ENCODE measurements at places on chromosomes 3 and 15.

DNA sequence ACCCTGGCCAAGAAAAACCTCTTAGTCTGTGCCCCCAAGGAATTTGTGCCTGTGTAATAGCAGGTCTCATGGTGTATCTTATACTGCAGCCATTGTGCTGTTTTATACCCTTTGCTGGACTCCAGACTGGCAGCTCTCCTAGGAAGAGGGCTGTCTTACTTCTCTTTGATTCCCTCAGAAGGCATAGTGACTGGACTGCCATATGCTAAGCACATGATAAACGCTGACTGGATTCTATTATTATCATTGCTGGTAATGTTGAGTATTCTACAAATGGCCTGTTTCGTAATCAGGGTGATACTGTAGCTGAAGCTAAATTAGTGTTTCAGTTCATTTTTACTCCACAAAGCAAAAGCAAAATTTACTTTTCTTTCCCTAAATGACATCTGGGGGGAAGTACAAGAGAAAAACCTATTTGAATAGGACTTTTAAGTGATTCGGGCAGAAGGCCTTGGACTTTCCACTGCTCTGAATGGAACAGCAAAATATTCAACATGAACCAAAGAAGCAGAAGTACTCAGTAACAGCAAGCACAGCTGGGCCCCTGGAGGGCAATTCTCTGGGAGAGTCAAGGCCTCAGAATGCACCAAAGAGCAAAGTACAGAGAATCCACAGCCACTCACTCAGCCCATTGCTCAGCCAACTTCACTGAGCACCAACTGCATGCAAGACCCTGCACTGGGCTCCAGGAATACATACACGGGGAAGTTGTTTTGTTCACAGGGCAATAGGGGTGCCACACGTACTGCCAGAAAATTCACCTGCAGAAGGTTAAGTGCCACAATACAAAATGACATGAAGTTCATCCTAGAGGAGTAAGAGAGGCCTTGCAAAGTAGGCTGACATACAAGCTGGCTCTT lies 7.9 kb upstream of the BCL2A1 start:
- peak; percentile 49 for DNase-seq

GRCh38 chr3:12897381-12898289 lies 56.3 kb upstream of the RPL32 start:
- no peak for DNase-seq

- DNase-seq = no peak
Observed at GRCh38 chr3:125381743-125382142, 6.6 kb upstream of the ZNF148 start.

DNA sequence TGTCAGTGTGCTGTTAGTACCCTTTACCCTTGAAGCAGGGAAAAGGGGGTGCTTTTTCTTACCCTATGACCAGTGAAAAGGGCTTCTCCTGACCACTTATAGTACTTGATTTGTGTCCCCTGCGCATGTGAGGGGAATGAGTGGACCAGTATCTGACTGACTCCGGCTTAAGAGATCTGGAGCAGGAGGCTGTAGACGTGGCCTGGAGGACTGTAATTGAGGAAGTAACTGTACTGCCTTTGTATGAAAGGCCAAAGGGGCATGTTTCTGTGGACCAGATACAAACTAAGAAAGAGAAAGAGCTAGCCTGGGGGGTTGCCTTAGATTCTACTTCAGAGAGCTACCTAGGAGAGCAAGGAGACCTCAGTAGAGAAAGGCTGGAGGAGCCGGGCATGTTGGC lies 89.9 kb upstream of the TBL1XR1 start:
- peak; percentile 48 for DNase-seq

DNA sequence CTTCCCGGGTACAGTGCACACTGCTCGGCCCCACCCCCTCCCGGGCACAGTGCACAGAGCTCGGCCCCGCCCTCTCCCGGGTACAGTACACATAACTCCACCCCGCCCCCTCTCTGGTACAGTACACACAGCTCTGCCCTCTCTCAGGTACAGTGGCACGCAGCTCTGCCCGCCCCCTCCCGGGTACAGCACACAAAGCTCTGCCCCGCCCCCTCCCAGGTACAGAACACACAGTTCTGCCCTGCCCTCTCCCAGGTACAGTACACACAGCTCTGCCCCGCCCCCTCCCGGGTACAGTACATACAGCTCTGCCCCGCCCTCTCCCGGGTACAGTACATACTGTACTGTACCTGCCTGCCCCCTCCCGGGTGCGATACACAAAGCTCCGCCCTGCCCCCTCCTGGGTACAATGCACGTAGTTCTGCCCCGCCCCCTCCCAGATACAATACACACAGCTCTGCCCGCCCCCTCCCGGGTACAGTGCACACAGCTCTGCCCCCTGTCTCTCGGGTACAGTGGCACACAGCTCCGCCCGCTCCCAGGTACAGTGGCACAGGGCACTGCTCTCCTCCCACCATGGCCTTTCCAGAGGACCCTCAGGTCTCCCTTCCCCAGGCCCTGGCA lies 16.4 kb upstream of the PRR20G start:
- no peak for DNase-seq

- no peak for DNase-seq
Observed at GRCh38 chr3:99568663-99569335, 69.6 kb upstream of the COL8A1 start.

DNA sequence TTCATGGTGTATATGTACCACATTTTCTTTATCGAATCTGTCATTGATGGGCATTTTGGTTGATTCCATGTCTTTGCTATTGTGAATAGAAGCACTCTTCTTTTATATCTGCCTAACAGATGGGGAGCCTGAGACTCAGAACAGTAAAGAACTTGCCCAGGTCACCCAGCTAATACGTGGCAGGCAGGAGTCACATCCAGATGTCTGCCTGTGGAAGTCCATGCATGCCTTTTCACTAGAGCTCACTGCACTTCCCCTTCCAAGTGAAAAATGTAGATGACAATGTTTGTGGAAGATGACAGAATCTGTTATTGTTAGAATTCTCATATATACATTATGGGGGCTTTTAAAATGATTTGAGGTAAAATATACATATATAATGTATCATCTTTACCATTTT lies 165.0 kb downstream of the PDZRN3 start:
- no peak for DNase-seq

DNA sequence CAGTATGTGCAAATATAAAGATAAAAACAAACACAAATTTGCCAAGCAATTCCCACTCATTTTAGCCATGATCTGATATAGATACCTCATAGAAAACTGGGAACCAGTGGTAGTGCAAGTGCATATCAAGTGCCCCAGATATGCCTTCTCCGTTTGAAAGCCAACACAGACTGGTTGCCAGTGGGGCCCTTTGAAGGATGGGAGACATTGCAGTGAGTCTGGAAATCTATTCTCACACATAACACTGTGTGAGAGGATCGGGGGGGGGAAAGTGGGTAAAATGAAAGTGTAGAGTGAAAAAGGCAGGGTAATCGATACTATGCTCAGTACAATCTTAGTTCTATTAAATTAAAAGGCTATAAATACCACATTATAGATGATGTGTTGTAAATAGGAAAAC lies 83.0 kb downstream of the CBLB start:
- DNase-seq = no peak

GRCh38 chr3:174767853-174768382 lies 91.2 kb upstream of the NAALADL2 start:
- no peak for DNase-seq

DNA sequence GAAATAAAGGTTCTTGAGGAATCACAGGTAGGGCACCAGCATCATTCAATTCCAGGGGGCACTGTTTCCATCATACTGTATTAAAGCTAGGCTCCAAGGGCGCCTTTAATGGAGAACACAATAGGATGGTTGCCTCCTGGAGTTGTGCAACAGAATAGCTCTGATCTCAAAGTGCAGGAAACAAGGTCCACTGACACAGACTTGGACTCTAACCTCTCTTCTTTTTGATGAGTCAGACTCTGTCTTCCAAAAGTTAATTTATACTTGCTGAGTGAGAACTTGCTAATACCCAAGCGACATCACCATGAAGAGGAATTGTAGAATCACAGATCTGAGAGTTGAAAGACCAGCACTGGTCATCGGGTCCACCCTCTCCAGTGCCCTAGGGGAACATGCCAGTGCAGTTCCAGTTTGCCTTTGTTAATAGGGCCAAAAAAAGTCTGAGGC lies 94.4 kb upstream of the PHLDB2 start:
- DNase-seq = no peak

DNA sequence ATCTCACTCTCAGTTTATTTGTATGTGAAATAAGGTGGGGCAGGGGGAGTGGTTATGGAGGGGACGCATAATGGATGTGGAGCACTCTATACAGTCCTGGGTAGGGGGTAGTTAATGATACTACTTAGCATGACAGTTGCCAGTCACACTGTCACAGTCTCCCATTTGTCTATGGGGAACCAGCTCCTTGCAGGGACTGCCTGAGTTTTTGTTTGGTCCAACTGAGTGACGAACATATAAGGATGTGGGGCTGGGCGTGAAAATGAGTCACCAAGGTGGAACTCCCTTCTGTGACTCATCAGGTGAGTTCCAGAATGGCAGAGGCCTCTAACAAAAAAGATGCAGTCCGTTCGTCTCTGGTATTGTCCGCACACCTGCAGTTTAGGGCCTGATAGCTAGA lies 235.3 kb upstream of the ST8SIA2 start:
- DNase-seq = no peak

GRCh38 chr3:50359760-50360110 lies 414 bp upstream of the TMEM115 start:
- DNase-seq = no peak

DNA sequence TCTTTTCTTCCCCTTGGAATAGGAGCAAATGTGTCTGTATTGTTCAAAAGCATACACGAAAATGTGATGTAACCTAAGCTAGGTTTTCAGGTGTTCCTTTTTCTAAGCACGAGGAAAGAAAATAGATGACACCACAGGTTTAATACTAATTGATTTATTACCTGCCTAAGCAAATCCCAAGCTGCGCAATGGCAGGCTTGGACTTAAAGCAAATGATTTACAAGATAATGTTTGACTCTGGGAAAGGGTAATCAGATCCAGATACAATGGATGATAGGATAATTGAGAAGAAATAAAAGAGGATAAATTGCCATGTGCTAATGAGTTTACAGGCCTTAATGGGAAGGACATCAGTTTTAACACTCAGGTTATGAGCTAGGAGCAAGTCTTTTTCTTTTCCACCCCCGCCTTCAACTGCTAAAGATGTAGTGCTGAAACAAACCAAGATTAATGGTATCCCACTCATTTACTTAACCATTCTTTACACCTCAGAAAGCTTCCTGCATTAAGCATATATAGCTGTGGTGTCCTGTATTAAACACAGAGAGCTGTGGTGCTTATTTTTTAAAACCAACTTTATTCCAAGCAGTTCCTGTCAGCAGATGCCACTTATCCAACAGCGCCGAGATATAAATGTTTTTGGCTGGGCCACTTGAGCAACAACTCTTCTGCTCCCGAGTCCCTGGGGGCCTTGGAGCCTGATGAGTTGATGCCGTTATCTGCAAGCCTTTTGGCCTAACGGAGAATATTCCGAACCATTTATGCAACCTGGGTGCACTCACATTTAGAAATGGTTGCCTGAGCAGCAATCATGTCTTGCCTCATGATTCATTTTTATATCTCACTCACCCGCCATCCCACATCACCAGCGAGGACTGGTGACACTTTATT lies 205.5 kb downstream of the MECOM start:
- DNase-seq = no peak

DNA sequence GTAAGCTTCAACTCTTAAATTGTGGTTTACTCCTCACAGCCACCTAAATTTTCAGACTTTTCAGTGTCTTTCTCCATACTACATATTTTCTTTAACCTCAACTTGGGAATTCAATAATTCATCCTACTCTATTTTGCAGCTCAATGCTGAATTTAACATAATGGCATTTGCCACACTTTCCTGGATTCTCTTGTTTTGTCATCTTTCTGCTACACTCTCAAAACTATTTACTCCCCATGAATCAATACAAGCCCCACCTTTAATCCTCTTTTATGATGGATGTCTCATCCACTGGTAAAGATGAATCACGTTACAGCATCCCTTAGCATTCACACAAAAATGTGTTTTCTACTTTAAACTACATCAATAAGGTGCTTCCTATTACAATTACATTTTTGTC lies 19.6 kb upstream of the CHMP2B start:
- DNase-seq = no peak

DNA sequence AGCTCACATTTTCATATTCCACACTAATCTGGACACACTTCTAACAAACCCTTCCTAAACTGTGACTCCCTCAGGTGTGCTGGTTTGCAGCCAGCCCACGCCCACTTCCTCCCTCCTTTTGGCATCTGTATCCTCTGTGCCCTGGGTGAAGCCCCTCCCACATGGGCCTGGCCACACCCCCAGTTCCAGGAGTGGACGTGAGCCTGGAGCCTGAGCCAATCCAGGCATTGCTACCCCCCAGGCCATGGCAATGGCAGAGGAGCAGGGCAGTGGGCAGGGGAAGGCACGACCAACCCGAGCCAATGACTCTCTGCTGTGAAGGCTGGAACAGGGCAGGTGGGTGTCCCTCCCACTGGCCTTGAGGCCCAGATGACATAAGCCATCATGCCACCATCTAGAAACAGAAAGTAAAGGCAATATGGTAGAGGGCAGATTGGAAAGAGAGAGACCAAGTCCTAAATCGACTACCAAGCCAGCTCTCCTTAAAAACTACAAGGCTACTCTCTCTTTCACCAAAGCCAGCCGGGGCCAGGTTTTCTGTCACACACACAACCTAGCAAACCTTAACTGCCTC lies 18.6 kb downstream of the FAM174B start:
- peak; percentile 51 for DNase-seq

DNA sequence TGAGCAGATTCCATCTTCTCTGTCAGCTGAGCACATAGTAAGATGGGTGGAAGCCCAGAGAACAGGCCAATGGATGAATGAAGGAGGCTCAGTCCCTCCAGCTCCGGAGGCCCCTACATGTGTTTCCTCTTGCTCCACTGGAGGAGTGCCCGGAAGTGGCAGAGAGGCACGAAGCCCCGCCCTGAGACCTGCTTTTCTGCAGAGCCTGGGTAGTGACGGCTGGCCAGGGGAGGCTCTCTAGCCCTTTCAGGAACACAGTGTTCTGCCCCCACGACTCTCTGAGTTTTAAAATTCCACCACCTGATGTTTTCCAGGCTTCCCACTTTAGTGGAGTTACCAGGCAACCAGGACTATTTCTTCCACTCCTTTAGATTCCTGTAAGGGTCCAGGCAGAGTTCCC lies 149.4 kb upstream of the SLC6A11 start:
- no peak for DNase-seq

GRCh38 chr15:65757256-65757655 lies 34.8 kb downstream of the DENND4A start:
- no peak for DNase-seq

Measured in activated CD8-positive, alpha-beta memory T cell treated with anti-CD3 and anti-CD28 coated beads for 24 hours (primary cell).